Cortex of kidney (tissue), 1 donor: ENCODE measurements at places on chromosomes 2 and 18.

DNA sequence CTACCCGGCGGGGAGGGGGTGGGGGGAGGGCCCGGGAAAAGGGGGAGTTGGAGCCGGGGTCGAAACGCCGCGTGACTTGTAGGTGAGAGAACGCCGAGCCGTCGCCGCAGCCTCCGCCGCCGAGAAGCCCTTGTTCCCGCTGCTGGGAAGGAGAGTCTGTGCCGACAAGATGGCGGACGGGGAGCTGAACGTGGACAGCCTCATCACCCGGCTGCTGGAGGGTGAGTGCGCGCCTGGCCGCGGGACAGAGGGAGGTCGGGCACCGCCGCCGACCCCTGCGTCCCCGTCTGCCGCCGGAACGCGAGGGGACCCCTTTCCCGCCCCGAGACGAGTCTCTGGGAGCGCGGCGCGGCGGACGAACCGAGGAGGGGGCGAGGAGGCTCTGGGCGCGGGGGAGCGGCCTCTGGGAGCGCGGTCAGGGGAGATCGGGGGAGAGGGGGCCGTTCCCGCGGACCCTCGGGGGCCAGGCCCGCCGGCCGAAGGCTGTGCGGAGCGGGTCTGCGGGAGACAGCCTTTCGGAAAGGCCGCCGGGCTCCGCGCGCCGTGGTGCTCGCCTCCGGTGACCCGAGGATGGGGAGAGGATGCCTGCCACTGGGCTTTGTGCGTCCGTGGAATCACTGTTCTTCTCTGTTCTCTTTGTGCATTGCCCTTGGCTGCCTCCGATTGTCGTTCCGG lies 463 bp downstream of the PPP1CB start:
- no peak for DNase-seq

DNA sequence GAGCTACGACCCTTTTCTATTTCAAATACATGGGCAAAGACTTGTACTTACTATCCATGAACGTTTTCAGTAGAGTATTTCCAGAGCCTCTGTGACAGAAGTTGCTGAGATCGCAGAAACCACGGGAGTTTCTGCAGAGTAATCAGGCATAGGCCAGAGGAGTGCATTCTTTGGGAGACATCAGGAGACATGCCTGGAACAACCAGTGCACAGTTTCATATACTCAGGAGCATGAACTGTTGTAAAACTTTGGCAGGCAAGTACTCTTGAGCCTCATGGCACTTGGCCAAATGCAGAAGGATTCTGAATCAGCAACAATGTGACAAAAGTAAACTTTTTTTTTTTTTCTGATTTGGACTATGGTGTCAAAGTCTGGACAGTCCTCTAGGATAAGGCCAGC lies 307.1 kb downstream of the GRB14 start:
- DNase-seq, result no peak

- no peak for DNase-seq
Measured at GRCh38 chr2:183123959-183124221, 353 bp upstream of the NUP35 start.

DNA sequence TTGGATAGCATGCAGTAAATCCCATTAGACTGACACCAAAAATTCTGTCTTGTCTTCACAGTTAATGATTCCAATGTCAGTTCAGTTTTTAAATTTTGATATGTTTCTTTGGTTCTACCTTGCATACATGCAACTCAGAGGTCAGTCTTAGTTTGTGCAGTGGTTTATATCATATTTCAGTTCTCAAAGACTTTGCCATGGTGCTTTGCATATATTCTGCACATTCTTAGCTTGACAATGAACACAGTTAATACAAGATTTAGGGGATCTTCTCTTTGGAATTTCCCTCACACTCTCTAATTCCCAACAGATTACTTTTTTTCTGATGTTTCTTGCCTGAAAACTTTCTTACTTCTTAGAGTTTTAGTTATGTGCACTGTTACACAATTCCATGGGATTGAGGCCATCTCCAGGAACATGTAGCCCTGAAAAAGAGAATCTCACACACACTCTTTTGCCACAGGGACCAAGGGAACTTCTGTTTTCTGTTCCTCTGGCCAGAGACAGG lies 17.3 kb downstream of the NOL4 start:
- DNase-seq, result no peak

DNA sequence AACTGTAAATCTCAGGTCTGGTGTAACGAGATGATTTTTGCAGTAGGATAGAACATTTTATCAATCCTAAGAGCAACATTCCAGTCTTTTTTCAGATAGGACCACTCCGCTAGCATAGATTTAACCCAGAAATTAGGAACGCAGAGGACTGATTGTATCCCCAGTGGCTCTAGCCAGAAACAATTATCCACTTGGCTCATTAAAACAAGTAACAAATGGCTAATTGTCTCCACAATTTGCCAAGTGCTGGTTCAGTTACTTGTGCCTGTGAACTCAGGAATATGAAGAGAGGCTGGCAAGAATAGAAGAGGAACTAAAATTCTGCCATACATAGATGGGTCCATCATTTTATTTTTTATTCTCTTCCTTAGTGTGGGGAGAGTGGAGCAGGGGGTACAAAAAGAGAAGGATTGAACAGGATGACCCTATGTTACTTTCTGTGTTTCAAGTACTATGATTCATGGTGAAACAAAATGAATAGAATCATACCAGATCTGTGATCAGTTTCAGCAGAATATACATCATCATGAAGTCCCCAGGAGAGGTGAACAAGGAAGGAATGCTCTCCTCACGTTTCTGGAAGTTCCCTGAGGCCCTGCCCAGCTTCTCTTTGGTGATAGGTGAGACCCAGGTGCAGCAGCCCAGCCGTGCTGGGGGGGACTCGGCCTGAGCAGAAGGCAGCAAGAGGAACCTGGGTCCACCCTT lies 121.6 kb downstream of the ARL4C start:
- DNase-seq, result no peak

- no peak for DNase-seq
Measured at GRCh38 chr2:121263996-121264715, 20.8 kb downstream of the TFCP2L1 start.

DNA sequence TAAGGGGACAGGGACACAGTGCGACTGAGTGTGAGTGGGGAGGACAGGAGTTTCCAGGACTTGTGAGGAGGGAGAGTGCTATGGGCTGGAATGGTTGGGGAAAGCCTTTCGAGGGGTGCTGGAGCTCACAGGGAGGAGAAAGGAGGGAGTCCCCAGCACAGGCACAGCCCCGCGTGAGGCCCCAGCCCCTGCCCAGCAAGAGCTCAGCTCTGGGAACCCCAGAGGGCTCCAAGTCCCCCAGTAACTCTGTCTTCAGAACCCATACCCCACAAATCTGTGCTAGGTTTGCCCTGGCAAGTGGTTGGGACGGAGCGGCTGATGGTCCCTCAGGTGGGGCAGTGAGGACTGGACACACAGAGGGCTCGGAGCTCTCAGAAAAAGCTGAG lies 75.4 kb downstream of the SFXN5 start:
- DNase-seq, result no peak

GRCh38 chr18:33755391-33755790 lies 177.4 kb downstream of the ASXL3 start:
- no peak for DNase-seq

GRCh38 chr2:80068038-80068731 lies 236.4 kb downstream of the LRRTM1 start:
- DNase-seq, result no peak

- DNase-seq, result no peak
Measured at GRCh38 chr2:200795028-200795440, 16.7 kb upstream of the BZW1 start.

DNA sequence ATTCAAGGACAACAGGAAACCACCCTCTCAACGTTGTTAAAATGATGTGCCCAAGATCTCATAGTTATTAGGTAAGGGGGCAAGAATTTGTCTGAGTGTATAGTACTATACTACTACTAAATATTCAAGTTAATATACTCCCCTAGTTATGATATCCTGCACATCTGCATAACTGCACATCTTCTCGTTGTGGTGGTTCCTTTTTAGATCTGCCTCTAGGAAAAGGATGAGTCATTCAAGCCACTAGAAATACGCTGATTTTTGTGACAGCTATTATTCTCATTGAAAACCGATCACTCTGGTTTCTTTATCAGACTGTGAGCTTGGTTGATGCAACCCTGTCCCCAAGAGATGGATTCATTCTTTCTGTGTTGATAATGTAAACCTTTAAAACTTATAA lies 1067.0 kb upstream of the FANCL start:
- no peak for DNase-seq
